ENCODE measurements at places on chromosomes 3 and 15.

- no peak for DNase-seq
These were observed 605.0 kb upstream of the TBL1XR1 start for GRCh38 chr3:177802151-177802900.

DNA sequence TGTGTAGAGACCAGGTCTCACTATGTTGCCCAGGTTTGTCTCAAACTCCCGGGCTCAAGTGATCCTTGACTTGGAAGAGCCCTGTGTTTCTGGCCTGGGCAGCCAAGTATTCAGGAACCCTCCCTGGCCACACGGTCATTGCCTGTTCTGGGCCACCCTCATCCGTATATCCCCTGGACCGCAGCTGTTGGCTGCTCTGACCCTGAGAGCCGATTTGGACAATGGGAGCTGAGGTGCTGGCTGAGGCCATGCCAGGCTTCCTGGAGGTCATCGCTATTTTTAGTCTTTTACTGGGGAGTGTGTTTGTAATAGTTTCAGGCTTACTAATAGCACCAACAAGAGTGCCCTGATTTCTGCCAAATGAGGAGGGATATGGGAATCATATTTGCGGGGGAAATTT lies 60.7 kb downstream of the ADAMTS7 start:
- DNase-seq, result no peak

- DNase-seq, result no peak
These were observed 50.7 kb upstream of the RAD18 start for GRCh38 chr3:9013782-9014563.

GRCh38 chr15:89206908-89207331 lies 14.5 kb downstream of the RLBP1 start:
- DNase-seq, result peak; percentile 59

DNA sequence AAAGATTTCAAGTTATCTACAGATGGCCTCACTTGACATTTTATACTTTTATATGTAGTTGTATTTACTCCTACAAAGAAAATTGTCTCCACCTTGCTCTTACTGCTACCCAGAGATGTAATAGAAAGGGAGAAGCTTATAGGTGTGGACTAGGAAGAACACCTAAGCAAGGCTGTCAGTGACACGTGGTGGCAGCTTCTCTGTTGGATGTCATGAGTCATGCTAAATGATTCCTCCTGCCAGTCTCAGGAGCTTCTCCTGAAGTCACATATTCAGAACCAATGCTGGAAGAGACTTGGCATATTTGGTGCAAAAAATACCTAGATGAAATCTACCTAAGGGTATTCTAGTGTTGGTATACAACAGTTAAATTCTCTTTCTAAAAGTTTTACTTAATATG lies 184.7 kb downstream of the LRRC3B start:
- DNase-seq, result no peak

DNA sequence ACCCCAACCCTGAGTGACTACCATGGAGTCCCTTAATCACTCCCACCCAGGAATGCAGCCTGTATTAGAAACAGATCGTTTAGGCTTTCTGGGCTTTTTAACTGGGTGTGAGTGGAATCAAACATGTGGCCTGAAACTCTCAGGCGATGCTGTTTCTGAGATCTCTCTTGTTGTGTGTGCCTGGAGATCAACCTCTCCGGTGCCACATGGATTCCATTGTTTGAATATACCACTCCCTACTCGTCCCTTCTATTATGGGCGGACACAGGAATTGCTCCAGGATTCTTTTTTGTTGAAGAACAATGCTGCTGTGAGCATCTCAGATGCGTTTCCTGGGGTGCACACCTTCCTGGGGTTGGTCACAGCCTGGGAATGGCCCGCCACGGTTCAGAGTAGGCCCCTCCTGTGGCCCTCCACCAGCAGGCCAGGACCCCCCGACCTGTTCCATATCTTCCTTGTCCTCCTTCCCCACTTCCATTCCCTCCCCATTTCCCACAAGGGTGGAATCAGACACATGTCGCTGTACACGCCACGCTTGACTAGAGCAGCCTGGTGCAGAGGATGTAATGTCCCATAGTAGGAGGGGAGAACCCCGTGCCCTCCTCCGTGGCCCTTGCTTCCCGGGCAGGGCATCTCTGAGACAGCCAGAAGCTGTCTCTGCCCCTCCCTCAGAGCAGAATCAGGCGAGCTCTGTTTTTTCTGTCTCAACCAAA lies 36.4 kb upstream of the PRR23E start:
- no peak for DNase-seq

All from stimulated activated naive CD4-positive, alpha-beta T cell treated with Interleukin-2 at 50 U/mL for 16 hours (primary cell).